ENCODE measurements at places on chromosomes 3 and 15.

- DNase-seq: no peak
These were observed 129.7 kb upstream of the THBS1 start for GRCh38 chr15:39451121-39451688.

- no peak for DNase-seq
These were observed 388.5 kb upstream of the THBS1 start for GRCh38 chr15:39192351-39192750.

DNA sequence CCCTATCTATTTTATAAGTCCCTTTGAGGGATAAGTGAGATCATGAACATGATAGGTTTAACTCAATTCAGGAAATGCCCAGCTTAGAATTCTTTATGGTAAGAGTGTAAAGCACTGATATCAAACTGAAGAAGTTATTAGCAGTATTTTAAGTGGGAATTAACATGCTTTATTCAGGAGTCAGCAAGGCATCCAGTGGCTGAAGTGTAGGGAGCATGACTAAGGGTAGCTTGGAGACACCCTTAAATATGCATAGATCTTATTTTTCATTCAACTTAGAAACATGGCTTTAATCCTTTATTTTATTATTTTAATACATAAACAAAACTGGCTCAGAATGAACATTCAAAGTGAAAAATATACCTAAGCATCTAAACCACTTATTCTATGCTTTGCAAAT lies 158.3 kb upstream of the LPP start:
- DNase-seq: no peak

GRCh38 chr3:128503164-128503651 lies 10.2 kb upstream of the GATA2 start:
- DNase-seq: peak; percentile 17

DNA sequence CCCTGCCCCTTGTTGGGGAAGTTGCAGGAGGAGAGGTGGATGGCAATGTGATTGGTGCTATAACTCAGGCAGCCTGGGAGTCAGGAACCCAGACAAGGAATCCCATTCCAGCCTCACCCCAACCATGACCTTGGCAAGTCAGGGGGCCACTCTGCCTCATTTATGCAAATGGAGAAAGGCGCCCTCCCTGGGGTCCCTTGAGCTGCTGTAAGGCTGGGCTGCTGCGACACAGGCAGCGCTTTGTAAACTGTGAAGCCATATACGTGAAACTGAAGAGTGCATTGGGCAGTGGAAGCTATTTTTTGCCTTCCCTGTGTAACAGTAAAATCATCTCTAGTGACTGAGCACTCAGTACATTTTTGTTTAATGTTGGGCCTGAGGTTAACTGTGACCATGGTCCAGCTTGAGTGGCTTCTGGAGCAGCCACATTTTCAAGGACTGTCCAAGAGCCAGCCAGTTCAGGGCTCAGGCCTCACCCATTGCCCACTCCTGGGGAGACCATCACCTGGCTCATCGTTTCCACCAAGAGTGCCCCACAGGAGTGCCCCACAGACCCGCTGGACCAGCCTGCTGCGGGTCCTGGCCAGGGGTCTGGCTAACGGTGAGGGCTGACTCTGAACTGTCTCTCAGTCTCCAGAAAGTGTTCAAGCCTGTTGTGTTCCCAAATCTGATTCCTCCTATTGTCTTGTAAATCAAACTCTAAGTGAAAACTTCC lies 27.9 kb downstream of the KIF7 start:
- no peak for DNase-seq

DNA sequence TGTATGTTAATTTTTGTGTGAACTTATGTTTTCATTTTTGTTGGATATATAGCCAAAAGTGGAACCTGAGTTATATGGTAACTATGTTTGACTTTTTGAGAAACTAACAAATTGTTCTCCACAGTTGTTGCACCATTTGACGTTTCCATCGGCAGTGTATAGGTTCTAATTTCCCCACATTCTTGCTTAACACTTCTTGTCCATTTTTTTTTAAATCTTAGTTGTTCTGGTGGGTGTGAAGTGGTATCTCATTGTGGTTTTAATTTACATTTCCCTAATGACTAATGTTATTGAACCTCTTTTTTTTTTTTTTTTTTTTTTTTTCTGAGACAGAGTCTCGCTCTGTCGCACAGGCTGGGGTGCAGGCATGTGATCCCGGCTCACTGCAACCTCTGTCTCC lies 8.0 kb downstream of the NISCH start:
- no peak for DNase-seq

DNA sequence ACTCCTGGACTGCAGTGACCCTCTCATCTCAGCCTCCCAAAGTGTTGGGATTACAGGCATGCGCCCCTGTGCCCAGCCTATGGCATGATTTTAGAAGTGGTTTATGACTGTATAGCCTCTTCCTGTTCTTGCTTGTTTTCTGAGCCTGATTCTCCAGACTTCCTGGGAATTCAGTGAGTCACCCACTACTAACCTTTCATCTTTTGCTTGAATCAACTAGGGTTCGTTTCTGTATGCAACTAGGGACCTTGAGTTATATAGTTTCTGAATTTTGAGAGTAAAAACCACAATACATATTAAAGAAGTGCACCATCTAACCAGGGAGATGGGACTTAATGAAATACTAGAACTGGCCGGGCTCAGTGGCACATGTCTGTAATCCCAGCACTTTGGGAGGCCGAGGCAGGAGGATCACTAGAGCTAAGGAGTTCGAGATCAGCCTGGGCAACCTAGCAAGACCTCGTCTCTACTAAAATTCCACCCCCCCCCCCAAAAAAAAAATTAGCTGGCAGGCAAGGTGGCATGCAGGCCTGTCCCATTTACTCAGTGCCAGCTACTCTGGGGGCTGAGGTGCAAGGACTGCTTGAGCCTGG lies 76.0 kb downstream of the ZNF609 start:
- DNase-seq: no peak

DNA sequence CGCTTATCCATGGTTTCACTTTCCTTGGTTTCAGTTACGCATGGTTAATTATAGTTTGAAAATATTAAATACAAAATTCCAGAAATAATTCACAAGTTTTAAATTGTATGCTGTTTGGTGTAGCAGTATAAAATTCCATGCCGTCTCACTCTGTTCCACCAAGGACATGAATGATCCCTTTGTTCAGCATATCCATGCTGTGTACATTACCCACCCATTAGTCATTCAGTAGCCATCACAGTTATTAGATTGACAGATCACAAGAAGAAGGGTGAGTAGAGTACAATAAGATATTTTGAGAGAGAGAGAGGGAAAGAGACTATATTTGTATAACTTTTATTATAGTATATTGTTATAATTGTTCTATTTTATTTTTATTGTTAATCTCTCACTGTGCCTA lies 535.5 kb downstream of the SQOR start:
- no peak for DNase-seq

- peak; percentile 56 for DNase-seq
These were observed 14.9 kb downstream of the AMOTL2 start for GRCh38 chr3:134359121-134360010.

- no peak for DNase-seq
These were observed 633.7 kb downstream of the MECOM start for GRCh38 chr3:169029674-169030285.

- peak; percentile 31 for DNase-seq
These were observed 695 bp downstream of the RPL32 start for GRCh38 chr3:12840591-12841148.

GRCh38 chr3:160134454-160134853 lies 90.8 kb upstream of the C3orf80 start:
- no peak for DNase-seq

DNA sequence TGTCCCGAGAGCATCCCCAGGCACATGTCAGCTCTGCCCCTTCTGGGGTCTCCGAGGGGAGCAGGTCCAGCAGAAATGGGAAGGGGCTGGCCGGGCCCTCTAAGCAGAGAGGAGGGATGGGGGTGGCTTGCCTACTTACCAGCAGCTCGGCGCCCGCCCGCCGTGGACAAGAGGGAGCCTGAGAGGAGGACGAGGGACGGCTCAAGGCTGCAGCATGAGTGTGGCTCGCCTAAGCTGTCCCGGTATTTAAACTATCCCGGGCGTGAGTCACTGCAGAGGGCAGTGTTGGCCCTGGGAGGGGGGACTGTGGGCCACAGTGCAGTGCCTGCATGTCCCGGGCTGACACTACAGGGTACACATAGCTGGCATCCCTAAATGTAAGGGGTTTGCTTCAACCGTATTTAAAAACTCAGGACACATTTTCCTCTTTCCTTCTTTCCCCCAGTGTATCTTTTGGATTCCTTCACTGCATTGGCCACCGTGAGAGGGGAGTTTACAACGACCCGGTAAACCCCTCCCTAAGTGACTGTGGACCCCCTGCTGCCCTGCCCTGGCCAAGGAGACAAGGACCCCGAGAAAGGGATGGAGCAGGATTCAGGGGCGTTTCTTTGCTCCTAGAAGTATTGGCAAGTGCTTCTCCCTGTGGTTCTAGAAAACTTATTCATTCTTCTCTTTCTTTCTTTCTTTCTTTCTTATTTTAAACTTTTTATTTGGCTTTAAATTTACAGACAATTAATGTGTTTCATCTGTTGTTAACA lies at the start of gene LRRC15:
LRRC15 (minus strand) TSS at position 222 of the 758 bp plus-strand sequence. CDS start 8,700 bp downstream, outside the sequence.
- DNase-seq: no peak

DNA sequence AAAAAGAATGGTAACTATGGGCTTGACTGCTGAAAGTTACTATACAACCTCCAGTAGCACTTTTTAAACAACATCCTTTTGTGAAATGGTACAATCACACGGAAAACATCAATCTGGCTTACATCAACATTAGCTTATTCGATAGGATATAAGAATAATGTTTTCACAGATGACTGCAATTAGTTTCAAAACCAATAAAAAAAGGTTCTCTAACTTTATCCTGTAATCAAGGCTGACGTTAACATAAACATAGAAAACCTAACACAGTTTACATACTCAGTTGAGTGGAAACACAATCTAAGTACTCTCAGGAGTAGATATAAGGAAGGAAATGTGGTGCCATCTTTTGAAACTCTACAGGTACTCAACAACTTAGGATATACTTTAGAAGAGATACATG lies 102.2 kb downstream of the DLG1 start:
- DNase-seq: no peak

DNA sequence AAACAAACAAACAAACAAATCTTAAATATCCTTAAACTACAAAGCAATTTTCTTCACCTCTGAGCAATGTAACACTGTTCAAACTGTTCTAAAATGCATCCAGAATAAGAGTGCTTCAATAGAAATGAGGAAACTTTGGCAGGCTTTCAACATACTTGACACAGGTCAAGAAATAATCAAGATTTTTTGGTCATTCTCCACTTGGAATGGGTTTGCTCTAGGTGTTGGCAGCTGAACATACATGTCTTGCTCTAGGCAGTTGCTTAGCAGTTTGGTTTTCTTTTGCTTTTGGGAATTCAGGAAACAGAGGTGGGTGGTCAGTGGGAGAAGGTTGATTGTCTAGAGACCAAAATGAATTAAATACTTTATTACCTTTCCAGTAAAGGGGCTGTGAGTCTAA lies 1.4 kb upstream of the LRRC3B start:
- DNase-seq: no peak

DNA sequence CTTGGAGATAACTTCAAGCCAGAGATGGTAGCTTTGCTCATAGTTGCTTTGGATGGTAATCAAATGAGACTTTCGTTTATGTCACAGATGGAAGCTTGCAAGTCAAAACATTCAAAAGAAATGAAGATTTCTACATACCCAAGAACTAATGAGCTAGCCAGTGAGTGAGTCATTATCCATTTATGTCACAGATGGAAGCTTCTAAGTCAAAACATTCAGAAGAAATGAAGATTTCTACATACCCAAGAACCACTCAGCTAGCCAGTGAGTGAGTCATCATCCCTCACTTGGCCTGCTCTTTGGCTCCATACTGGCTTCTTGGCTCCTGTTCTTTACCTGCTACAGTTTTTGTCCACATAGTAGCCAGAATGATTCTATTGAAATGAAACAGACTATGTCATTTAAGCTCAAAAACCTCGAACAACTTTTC lies 559.8 kb upstream of the CBLB start:
- no peak for DNase-seq

DNA sequence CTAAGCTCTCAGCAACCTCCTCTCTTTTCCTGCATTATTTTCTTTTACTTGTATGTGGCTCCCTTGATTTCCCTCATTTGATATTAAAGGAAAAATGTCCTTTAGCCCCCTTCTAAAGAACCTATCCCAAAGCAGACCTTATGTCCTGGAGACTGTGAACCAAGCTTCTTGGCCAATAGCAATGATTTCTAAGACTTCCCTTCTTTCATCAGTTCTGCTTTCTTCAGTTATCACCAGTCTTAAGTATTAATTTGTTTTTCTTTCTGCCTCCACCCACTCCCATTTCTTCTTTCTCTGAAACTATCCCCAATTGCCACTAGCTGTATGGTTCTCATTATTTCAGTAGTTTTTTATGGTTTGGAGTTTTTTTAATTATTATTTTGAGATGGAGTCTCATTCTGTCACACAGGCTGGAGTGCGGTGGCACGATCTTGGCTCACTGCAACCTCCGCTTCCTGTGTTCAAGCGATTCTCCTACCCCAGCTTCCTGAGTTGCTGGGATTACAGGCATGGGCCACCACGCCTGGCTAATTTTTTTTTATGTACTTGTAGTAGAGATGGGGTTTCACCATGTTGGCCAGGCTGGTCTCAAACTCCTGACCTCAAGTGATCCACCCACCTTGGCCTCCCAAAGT lies 12.1 kb downstream of the TMOD3 start:
- no peak for DNase-seq

- DNase-seq: no peak
These were observed 60.3 kb downstream of the BHLHE40 start for GRCh38 chr3:5039585-5039984.

GRCh38 chr3:10594915-10595314 lies 89.5 kb upstream of the ATP2B2 start:
- DNase-seq: peak; percentile 59

GRCh38 chr3:88863196-88863595 lies 244.2 kb upstream of the EPHA3 start:
- DNase-seq: no peak

DNA sequence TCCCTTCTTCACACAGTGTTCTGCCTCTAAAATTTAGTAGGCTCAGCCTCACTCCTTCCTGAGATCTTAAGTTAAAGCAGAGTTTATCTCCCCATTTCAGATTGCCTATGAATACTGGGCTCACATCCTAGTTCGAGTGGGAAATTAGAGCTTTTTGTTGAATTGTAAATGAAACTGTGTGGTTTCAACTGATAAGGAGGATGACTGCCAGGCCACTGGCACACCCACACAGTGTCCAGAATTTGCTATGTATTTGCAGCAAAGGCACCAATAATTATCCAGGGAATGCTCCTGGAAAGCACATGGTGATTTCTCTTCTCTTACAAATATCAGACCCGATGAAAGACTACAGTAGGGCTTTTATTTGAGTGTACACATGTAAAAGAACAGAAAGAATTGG lies 308.1 kb upstream of the COL8A1 start:
- no peak for DNase-seq
